ENCODE measurements at places on chromosomes 11 and 22.

DNA sequence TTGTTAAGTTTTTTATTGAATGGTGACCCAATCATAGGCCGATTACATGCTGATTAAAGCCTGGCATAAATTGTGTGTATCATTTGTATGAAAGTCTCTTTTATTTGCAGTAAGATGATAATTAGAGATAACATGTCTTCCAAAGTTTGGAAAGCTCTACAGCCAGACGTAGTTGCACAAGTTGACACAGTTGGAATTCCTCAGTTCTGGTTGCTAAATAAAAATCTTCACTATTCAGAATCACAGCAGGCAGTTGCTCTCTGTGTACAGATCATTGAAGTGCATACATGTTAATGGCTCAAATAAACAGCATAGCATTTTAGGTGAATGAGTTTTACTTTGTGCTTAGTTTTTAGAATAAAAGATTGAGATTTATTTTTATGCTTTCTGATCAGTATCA lies 69.5 kb downstream of the ARHGAP42 start:
- no peak for DNase-seq

DNA sequence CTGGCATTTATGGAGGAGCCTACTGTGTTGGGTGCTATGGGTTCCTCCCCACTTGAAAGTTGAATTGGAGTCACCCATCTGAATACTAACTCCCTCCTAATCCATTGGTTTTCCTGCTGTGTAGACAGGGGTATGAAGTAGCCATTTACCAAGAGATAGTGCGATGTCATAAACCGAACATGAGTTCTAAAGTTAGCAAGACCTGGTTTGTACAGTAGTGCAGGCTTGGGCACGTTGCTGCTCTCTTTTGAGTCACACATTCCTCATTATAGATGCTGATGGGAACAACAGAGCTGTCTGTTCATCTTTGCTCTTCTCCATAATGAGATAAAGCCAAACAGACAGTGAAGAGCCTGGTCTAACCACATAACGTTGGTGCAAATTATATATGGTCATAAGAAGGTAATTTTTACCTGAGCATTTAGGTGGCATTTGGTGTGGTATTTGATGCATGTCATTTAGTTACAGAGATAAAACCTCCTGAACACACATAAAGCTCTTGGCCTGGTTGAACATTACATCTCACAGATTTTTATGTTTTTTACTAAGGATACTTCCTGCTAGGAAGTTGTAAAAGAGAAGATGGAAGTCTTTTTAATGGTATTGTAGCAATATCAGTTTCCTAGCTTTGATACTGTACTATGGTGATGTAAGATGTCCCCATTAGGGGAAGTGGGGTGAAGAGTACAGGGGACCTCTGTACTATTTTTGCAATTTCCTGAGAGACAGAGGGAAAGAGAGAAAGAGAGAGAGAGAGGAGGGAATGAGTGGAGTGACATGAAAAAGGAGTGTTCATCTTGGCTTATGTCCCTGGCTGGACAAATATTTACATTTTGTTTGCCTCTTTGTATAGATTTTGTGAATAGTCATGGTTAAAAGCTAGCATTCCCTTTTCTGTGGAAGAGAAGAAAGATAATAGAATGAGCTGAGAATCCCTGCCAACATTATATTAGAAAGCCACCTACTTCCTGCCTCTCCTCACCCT lies 27.9 kb downstream of the GRAP2 start:
- no peak for DNase-seq

DNA sequence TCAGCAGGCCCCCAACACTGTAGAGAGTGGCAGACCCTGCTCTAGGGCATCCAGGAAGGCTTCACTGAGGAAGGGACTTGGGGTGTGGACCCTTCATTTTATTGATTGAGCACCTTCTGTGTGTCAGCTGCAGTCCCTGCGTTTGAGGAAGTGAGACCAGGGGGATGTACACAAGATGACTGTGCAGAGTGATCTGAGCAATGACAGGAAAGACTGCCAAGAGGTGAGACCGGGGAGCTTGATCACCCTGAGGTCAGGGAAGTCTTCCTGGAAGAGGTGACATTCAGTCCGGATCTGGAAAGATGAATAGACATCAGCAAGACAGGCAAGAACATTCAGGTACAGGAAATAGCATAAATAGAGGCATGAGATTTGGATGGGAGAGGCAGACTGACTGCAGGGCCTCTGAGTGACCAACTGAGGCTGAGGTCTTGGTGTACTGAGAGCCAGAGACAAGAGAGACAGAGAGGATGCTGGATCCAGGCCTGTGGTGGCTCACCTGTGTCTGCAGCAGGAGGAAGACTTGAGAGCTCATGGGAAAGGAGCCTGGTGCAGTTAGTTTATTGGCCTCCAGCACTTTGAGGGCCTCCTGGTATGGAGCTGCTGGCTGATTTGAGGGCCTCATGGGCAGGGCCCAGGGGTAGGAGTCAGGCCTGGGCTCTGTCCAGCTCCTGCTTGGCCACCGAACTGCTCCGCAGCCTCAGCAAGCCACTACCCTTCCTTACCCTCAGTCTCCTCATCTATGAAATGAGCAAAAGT lies 5.2 kb downstream of the DGAT2 start:
- DNase-seq: no peak

- no peak for DNase-seq
These were observed 528.3 kb downstream of the BUD13 start for GRCh38 chr11:116244439-116244838.

- DNase-seq: no peak
These were observed 35.1 kb downstream of the HIPK3 start for GRCh38 chr11:33292311-33292710.

DNA sequence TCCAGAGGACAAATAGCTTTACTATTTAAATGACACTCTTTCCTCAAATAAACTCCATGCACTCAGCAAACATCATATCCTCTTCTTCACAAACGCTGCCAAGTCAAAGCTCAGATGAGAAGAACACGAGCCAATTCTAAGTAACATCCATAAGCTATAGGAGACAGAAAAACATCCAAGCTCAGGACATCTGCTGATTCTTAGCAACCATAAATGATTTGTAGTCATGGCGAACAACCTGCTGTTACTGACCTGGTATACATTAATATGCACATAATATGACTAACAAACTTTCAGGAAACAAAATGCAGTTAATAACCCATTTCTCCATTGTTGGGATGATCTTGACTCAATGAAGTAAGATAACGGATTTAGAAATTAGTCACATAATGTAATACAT lies 6.7 kb downstream of the GALNT18 start:
- no peak for DNase-seq

GRCh38 chr22:44088976-44089570 lies 65.0 kb downstream of the PARVB start:
- peak; percentile 64 for DNase-seq

- no peak for DNase-seq
These were observed 56.0 kb upstream of the SHISAL1 start for GRCh38 chr22:44368611-44369292.

DNA sequence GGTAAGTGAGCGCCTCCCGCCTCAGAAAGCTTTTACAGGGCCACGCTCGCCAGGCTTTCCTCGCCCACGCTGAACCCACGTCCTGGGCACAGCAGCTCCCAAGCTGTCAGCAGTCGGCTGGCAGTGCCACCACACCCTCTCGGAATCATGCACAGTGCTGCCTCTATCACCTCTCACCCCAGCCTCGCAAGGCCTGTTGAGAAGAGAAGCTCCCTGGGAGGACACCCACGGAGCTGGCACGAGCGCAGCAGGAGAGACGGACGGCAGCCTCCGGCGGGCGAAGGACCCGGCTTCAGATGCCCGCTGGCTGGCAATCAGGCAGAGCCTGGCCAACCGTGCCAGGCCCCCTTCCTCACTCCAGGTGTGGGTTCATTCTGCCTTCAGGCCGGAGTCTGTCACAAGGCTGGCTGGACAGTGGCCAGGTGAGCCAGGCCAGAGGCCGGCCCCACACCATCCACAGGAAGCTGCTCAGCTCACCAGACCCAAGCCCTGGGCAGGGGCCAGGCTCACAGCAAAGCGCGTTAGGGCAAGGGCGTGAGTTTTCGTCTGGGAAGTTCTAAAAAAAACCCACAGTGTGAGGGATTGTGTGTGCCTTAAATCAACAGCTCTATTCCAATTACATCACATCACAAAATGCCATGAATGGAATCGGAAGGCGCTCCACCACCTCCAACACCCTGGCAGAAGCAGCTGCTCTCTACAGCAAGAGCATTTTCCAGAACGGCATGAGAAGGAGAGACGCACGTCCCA lies 33.2 kb downstream of the TOLLIP start:
- peak; percentile 76 for DNase-seq

GRCh38 chr22:36467946-36468345 lies 13.5 kb downstream of the TXN2 start:
- no peak for DNase-seq

DNA sequence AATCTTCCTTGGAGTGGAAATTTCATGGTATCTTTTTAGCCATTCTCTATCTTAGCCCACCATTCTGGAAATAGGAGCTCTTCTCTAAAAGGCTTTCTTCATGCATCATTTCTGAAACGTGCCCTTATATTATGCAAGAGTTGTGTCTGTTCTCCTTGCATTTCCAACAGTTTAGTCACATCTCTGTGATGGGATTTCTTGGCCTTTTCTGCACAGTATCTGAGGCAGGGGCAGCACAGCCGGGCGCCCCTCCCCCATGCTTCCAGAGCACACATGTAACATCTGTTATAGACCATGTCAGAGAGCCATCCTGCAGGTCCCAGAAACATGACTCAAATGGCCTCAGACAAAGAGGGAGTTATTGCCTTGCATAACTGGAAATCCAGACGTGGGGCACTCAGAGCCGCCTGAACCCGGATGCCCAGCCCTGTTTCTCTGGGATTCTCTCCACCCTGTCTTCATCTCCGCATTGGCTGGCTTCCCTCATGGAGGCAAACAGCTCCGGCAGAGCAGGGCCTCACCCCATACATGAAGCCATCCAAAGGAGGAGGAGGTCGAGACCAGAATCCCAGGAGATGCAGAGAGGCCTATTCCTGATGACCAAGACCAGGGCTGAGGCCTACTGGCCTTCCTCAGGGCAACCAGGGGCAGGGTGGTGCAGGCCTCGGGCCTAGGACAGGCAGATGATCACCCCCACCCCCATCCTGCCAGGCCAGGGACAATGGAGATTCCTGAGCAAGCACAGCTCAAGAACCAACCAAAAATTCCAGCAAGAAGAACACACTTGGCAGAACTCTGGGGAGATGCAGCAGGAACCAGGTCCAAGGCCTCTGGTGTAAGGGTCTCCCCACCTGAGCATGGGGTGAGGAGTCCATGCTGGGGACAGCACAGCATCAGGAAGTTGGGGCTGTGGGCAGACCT lies 61.3 kb downstream of the IGLL5 start:
- no peak for DNase-seq

GRCh38 chr11:105130189-105130813 lies 9.3 kb downstream of the CARD18 start:
- no peak for DNase-seq

DNA sequence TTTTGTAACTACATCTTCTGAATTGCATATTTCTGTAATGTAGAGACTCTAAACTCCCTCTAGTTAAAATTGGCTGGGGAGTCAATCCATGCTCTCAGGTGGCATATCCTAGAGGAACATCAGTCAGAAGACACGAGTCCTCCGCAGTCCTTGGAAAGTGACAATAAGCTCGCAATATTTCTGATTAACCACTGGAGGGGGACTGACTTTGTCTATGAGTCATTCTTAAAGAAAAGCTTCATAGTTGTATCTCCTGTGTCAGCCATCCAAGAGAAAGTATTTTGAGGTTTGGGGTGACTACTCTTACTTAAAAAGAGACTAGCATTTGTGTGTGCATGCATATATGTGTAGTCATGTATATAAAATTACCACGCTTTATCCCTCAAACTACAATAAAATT lies 60.2 kb downstream of the SLN start:
- DNase-seq: no peak

DNA sequence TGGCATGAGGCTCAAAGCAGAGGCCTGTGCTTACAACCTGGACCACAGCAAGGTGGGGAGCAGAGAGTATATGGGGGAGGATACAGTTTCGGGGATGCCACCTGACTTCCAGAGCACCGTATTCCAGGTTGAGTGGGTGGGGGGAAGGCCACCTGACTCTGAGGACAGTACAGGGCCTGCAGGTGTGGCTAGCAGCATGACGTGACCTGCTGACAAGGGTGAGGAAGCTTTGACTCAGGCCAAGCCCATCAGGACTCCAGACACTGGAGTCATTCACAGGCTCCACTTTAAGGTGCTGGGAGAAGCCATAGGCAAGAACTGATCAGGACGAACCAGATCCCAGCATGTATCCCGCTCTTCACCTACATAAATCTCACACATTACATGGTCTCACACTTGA lies 34.6 kb upstream of the CRTAM start:
- DNase-seq: no peak

DNA sequence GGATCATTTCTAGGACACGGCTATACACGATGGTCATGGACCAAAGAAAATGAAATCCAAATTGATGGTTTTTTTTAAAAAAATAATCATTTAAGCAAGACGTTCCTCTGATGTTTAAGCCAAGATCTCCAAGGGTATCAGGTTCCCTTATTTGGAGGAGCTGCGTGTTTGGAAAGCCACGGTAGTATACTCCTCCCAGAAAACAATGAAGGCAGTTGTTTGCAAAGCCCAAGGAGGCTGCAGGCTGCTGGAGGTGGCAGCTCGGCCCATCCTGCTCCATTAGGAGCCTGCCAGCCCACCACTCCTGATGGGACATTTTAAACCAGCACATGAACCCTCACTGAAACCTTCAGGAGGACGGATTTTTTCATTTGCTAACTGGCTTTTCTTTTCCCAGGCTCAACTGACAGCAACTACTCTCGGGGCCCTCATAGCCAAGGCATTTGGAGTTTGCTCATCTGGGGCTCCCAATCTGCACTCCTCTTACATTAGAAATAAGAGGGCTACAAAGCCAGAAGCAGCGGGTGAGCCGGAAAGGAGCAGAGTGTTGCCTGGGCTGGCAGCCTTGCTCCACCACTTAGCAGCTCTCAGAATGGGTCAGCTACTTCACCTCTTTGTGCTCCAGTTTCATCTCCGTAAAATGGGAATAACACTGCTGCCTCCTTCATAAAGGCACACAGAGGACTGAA lies 58.4 kb downstream of the ABTB2 start:
- no peak for DNase-seq

DNA sequence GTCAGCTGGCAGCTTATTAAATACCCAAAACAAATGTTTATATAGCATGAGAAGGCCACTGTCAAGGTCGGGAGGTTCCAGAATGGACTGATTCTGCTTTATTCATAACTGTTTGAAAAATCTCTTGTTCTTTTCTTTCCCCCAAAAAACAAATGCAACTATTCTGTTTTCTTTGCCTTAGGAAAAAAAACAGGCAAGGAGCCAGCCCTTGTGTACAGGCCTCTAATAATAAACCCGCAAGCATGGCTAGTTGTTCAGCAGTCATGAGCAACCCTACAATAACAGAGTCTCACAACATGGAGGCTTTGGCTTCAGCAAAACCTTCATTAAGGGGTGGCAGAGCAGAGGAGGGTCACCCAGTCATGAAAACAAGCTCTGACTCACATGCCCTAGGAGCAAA lies 191.7 kb downstream of the KIRREL3 start:
- DNase-seq: peak; percentile 76

DNA sequence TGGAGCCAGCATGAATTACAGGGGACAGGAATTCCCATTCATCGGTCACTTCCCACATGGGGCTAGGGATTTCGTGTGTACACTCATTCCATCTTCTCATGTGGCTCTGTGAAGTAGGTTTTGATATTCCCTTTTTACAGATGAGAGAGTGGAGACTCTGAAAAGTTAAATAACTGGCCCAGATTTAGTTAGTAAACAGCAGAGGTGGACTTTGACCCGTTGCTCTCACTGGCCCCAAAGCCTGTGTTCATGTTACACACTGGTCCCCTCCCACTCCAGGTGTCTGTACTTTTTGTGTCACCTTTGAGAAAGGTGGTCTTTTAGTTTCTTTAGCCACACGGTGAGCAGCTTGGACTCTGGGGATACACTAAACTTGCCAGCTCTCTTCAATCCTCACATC lies 108.5 kb downstream of the MICAL2 start:
- no peak for DNase-seq

All from Ammon's horn (tissue), 1 donor.